Activated gamma-delta T cell treated with Interleukin-2 at 50 U/mL for 16 hours (primary cell): ENCODE measurements at places on chromosomes 2 and 18.

GRCh38 chr2:16470936-16471490, 194.6 kb downstream of the CYRIA start:
- DNase-seq = no peak

DNA sequence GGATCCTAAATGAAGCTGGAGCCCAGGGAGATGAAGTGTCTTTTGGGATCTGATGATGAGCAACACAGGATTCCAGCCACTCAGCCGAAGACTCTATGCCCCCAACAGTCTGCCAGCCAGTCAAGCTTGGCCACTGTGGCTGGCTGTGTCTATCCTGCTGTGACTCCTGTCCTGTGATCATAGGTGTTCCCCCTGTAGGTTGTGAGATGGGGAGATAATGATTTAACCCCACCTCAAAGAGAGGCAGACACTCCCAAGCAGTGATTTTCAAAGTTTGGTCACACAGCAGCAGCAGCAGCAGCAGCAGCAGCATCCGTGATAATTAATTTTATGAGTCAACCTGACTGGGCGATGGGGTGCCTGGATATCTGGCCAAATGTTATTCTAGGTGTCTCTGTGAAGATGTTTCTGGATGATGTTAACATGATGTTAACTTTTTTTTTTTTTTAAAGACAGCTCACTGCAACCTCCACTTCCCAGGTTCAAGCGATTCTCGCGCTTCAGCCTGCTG, 21.4 kb upstream of the RHOB start:
- DNase-seq = no peak

- DNase-seq = no peak
Measured at GRCh38 chr18:78820161-78820834, 159.3 kb upstream of the SALL3 start.

DNA sequence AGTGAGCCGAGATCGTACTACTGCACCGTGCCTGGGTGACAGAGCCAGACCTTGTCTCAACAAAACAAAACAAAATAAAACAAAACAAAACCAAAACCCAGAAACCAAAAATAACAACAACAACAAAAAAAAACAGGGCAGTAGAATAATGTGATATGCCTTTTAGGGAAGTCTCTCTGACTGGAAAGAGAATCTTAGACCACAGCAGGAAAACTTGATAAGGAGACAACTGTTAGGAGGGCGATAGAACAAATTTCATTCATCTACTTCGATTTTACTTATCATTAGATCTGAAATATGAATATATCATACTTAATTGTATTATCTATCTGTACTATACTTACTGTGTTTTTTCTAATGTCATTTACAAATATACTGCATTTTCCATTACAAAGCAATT, 109.0 kb upstream of the CNTNAP5 start:
- DNase-seq = no peak

DNA sequence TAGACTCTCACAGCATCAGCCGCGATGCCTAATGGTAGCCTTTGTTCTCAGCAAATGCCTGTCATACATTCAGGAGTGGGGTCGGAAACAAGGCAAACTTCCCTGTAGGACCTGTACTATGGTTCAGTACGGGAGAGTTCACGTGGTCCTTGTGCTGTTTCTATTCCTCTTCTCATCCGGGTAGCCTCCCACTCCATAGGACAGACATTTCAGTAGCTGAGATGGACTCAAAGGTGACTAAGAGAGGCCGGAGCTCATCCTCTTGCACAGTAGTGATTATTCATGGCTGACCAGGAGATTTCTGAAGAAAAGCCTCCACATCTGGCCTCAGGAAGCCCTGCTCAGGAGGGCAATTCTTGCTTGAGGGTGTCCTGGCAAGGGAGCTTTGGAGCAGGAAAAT, 117.8 kb upstream of the SPRED2 start:
- DNase-seq = no peak

GRCh38 chr2:41111836-41112627, 660.1 kb upstream of the SLC8A1 start:
- DNase-seq = no peak

- DNase-seq = no peak
Measured at GRCh38 chr2:46091961-46092667, 205.1 kb upstream of the EPAS1 start.

DNA sequence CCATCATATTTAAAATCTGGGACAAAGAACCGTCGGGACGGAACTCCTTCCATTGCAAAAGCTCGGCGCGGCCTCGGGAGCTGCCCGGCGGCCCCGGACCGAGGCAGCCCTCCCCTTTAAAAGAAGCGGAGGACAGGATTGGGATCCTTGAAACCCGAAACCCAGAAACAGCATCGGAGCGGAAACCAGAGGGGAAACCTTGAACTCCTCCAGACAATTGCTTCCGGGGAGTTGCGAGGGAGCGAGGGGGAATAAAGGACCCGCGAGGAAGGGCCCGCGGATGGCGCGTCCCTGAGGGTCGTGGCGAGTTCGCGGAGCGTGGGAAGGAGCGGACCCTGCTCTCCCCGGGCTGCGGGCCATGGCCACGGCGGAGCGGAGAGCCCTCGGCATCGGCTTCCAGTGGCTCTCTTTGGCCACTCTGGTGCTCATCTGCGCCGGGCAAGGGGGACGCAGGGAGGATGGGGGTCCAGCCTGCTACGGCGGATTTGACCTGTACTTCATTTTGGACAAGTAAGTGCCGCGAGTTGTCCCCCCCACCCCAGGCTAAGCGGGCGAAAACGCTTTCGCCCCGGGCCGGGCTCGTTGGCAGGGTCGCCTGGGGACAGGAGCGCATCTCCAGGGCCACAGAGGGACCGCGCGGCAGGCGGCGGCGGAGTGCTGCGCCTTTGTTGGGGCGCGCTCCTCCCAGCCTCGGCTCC, at the start of gene ANTXR1:
ANTXR1 (plus strand) TSS at position 38 of the 698 bp plus-strand sequence; CDS start at position 359, 321 bp downstream.
- no peak for DNase-seq

DNA sequence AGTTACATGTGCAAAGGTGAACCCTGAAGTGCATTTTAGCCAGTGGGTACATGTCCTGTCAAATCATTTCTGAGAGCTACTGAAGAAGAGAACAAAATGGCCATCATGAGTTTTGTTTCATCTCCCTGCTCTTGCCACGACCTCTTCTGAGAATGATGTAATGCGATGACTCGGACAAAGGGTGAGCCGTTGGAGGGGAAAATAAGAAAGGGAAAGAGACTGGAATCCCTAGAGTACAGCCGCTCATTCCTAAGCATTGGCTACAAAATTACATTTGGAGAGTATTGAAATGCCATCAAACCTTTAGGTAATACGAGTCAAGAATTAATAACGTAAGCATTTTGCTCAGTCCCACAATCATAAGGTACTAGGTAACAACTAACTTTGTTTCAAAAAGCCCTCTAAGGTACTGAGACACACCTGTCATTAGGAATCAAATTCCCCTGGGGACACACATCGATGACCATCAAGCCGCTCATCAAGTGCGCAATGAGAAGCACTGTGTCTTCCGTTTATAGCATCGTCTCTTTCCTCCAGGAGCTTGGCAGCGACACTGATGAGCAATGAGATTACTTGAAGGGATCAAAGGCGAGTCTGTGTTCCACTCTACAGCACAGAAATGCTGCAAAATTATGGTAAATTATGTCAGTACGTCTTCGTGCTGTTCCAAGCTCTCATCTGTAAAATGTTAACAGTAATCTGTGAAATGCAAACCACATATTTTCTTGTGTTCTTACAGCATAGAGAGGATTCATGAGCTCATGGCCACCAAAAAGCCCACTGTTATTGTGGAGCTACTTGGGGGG, 97.3 kb upstream of the PIEZO2 start:
- no peak for DNase-seq

- no peak for DNase-seq
Measured at GRCh38 chr18:52766002-52766545, 426.1 kb downstream of the DCC start.
